ENCODE measurements at places on chromosomes 5 and 9.
A peak's percentile ranks its signal among the peaks of the same experiment; 100 is the strongest.

GRCh38 chr5:158641016-158641415 is 458.7 kb downstream of the EBF1 start:
- DNase-seq: no peak
- no peak overlapping the region for H3K4me3 ChIP-seq
- H3K27ac ChIP-seq: no peak overlapping the region
- peaks cover 2% of the 10 kb centered on the region for H3K27me3 ChIP-seq

- H3K27ac ChIP-seq: no peak overlapping the region
- no peaks in the 10 kb centered on the region for H3K36me3 ChIP-seq
- peaks cover 15% of the 10 kb centered on the region for H3K27me3 ChIP-seq
- no peaks in the 10 kb centered on the region for H3K4me1 ChIP-seq
- DNase-seq: no peak
These were observed 128.7 kb downstream of the C5orf15 start for GRCh38 chr5:133839721-133840120.

DNA sequence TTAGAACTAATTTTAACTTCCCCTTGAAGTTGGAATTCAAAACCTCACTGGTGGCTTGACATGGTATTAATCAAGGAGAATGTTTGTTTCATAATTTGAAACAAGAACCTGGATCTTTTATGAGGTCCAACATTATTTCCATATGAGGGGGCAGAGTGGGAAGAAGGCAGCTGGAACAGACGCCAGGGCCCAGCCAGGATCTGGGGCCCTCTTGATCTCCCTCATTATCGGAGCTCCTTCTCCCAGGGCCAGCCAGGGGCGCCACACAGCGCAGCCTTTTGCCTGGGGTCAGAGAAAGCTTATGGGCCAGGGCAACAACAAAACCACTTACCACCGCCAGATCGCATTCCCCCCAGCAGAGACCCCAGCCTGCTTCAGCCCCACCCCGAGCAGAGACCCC is 27.1 kb upstream of the NKD2 start:
- no peak for DNase-seq
- no peak overlapping the region for H3K4me3 ChIP-seq
- H3K27me3 ChIP-seq: peaks cover 4% of the 10 kb centered on the region
- H3K4me1 ChIP-seq: peaks cover 30% of the 10 kb centered on the region
- peaks cover 6% of the 10 kb centered on the region for H3K36me3 ChIP-seq
- no peak overlapping the region for H3K27ac ChIP-seq

GRCh38 chr9:33166231-33167083 is 679 bp downstream of the B4GALT1 start:
- peak overlapping the region; percentile 92 for H3K27ac ChIP-seq
- peaks cover 22% of the 10 kb centered on the region for H3K36me3 ChIP-seq
- no peaks in the 10 kb centered on the region for H3K27me3 ChIP-seq
- H3K4me3 ChIP-seq: peak overlapping the region; percentile 95
- DNase-seq: no peak
- H3K4me1 ChIP-seq: peaks cover 75% of the 10 kb centered on the region

- H3K27ac ChIP-seq: no peak overlapping the region
- H3K36me3 ChIP-seq: no peaks in the 10 kb centered on the region
- H3K27me3 ChIP-seq: peaks cover 26% of the 10 kb centered on the region
- no peak for DNase-seq
- H3K4me1 ChIP-seq: peaks cover 8% of the 10 kb centered on the region
These were observed 160.1 kb upstream of the DAB2 start for GRCh38 chr5:39584927-39585326.

DNA sequence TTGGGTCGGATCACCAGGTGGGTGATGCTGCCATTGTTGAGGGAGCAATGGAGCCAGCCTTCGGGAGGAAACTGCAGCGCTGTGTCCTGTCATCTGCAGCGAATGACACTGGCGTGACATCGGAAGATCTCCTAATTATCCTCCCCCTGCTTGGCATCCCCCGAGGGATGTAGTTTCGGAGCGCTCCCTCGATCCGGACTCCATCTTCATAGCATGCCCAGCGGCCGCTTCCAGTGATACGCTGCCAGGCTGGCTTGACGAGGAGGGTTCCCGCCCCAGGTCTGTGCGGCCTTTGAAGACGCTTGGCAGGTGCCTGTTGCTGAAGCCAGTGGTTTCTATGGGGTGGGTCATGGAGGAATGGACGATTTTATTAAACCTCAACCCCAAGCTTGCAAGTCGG is 194.9 kb downstream of the MAN2A1 start:
- DNase-seq: no peak
- H3K27ac ChIP-seq: no peak overlapping the region
- H3K36me3 ChIP-seq: no peaks in the 10 kb centered on the region
- H3K4me3 ChIP-seq: no peak overlapping the region
- no peaks in the 10 kb centered on the region for H3K27me3 ChIP-seq

GRCh38 chr5:159682623-159683022 is 233.7 kb upstream of the ADRA1B start:
- H3K4me1 ChIP-seq: peaks cover 6% of the 10 kb centered on the region
- no peaks in the 10 kb centered on the region for H3K36me3 ChIP-seq
- H3K27ac ChIP-seq: no peak overlapping the region
- DNase-seq: no peak

DNA sequence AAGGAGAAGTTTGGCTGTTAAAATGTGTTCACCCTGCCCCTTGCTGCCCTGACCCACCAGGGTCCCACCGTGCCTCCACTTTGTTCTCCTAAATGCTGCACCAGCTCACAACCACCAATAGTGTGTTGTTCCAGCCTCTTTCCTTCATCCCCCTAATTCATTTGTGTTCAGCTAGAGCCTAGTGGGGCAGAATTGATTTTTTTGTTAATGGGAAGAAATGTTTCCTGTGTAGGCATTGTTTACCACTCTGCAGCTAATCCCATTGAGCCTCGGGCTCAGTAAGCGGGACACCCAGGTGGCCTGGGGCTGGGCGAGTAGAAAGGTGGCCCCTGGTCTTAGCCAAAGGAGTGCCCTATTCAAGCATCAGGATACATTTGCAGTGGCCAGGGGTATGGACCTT is 127.6 kb downstream of the MVB12B start:
- no peak overlapping the region for H3K4me3 ChIP-seq
- no peaks in the 10 kb centered on the region for H3K4me1 ChIP-seq
- peaks cover 15% of the 10 kb centered on the region for H3K27me3 ChIP-seq
- no peak overlapping the region for H3K27ac ChIP-seq
- DNase-seq: no peak

DNA sequence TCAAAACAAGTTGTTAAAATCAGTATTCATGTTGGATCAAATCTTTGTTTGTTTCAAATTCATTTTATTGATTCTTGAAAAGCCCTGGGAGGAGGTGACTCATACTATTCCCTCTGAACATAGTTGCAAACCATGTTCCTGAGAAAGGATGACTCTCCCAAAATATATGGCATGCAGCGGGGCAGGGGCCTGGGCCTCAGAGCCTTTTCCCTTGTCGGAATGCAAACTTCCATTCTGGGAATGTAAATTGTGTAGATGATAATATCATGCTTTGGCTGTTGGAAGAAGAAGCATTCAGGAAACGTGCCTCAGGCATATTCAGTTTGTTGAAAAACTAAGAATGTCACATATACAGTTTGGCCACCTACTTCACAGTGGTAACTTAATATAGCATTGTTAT is 242.0 kb downstream of the AUH start:
- no peak for DNase-seq
- peaks cover 30% of the 10 kb centered on the region for H3K36me3 ChIP-seq
- peaks cover 8% of the 10 kb centered on the region for H3K27me3 ChIP-seq

- H3K4me1 ChIP-seq: no peaks in the 10 kb centered on the region
- no peaks in the 10 kb centered on the region for H3K36me3 ChIP-seq
- DNase-seq: no peak
- no peaks in the 10 kb centered on the region for H3K27me3 ChIP-seq
These were observed 52.1 kb upstream of the RGMB start for GRCh38 chr5:98721231-98721928.

GRCh38 chr9:105142406-105143135 is 101.9 kb upstream of the SLC44A1 start:
- no peak overlapping the region for H3K4me3 ChIP-seq
- peaks cover 5% of the 10 kb centered on the region for H3K4me1 ChIP-seq
- no peak for DNase-seq
- no peaks in the 10 kb centered on the region for H3K36me3 ChIP-seq
- no peak overlapping the region for H3K27ac ChIP-seq

GRCh38 chr9:32422237-32422806 is 37.9 kb downstream of the ACO1 start:
- H3K36me3 ChIP-seq: peaks cover 31% of the 10 kb centered on the region
- H3K4me3 ChIP-seq: no peak overlapping the region
- peaks cover 4% of the 10 kb centered on the region for H3K4me1 ChIP-seq
- DNase-seq: no peak
- no peak overlapping the region for H3K27ac ChIP-seq

GRCh38 chr5:21831145-21831787 is 1021.9 kb downstream of the CDH12 start:
- no peak for DNase-seq
- H3K27me3 ChIP-seq: no peaks in the 10 kb centered on the region
- H3K27ac ChIP-seq: no peak overlapping the region

DNA sequence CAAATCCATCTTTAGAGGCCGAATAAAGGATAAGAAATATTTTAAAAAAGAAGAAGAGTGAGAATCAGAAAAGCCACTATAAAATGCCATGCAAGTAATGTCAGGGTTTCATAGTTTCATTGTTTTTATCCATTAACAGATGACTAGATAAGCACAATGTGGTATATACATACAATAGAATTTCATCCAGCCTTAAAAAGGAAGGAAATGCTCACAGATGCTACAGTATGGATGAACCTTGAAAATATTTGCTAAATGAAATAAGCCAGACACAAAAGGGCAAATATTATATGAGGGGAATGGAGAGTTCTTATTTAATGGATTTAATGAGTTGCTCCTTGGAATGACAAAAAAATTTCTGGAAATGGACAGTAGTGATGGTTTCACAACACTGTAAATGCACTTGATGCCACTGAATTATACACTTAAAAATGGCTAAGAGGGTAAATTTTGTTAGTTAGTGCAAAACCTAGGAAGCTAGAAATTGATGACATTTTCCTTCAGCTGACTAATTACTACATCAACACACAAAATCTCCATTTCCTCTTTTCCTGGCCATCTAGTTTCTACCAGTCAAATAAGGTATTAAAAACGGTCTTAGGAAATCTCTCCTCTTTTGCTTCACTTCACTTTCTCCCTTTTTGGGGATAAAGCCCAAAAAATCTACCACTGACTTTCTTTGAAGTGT is 86.6 kb downstream of the GNA14 start:
- no peaks in the 10 kb centered on the region for H3K4me1 ChIP-seq
- no peaks in the 10 kb centered on the region for H3K36me3 ChIP-seq
- DNase-seq: no peak
- H3K27me3 ChIP-seq: peaks cover 1% of the 10 kb centered on the region
- no peak overlapping the region for H3K4me3 ChIP-seq

- no peak for DNase-seq
- H3K4me3 ChIP-seq: peak overlapping the region; percentile 54
- H3K27me3 ChIP-seq: peaks cover 47% of the 10 kb centered on the region
These were observed 63.7 kb downstream of the CXXC5 start for GRCh38 chr5:139711906-139712224.

DNA sequence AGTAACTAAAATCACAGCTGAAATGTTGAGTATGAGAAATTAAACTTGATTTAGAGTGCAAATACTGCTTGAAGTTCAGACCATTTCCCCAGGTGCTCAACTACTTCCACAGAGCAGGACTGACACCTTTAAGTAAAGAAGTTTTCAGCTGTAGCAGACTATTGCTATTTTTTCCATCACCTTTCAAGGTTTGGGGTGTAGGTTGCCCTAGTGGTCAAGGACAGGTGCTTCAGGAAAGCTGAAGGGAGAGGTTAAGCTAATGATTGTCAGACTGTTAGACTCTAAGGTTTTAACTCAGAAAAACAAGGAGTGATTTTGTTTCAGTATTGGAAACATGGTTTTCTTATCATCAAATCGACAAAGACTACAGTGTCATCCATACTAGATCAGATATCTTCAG is 162.1 kb downstream of the CCDC192 start:
- DNase-seq: no peak
- H3K27ac ChIP-seq: no peak overlapping the region
- H3K27me3 ChIP-seq: peaks cover 7% of the 10 kb centered on the region
- no peaks in the 10 kb centered on the region for H3K36me3 ChIP-seq
- no peak overlapping the region for H3K4me3 ChIP-seq

DNA sequence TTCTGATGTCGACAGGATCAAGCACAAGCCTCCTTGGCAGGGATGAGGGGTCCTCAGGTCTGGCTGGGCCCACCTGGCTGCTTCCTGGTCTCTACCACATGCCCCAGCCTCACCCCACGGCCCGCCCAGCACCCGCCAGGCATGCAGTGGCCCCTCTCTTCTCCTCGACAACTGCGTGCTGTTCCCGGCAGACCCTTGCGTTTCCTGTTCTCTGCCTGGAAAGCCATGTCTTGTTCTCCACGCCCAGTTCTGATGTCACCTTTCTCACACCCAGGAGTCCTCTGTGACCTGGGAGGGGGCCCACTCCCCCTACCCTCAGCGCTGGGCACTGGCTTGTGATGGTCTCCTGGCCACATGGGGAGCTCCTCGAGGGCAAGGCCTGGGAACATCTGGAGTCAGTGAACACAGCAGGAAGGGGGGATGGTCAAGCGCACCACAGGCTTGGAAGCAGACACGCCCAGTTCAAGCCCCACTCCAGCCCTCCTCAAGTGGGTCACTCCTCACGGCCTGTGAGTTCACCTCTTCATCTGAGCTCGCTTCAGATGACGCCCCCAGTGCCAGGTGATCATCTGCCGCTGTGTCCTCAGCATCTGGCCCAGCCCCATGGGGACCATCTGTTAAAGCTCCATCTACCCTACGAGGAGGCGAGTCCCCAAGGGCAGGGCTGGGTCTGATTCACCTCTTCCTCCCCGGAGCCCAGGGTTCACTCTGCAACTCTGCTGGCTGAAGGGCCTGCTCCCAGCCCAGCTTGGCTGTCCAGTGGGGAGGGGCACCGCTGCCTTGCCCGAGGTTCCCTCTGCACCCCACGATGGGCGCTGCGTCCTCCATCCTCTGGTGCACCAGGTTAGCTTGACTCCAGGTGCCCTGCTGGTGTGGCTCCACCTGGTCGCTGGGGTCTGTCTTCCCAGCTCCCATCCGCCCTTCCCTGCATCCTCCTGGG is 133.2 kb upstream of the PHYKPL start:
- no peak overlapping the region for H3K27ac ChIP-seq
- DNase-seq: no peak
- no peaks in the 10 kb centered on the region for H3K36me3 ChIP-seq
- no peaks in the 10 kb centered on the region for H3K27me3 ChIP-seq
- H3K4me1 ChIP-seq: no peaks in the 10 kb centered on the region
- no peak overlapping the region for H3K4me3 ChIP-seq

DNA sequence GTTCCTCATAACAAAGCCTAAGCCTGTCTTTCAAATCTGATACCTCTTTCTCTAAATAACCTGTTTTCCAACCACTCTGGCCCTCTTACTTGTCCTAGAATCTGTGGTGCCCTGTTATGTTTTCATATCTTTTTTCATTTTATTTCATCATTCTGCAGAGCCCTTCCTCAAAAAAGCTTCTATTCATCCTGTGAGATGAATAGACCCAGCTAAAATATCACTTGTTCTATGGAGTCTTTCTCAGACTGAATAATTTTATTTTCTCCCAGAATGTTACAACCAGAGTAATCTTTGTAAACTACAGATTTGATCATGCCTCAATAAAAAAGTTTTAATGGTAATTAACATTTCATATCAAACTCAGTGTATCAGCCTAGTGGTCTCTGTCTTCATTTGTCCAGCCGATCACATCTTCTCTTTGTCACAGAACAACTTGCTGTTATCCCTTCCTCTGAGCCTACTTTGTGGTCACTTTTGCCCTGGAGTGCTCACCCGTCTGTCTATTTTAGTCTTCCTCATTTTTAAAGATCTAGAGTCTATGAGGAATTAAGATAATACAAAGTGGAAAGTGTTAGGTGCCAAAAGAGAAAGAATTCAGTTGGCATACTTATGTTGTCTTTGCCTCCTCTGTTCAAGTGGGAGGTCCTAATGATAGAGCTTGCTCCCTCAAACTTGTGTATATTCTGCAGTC is 77.8 kb downstream of the ZCCHC7 start:
- peaks cover 49% of the 10 kb centered on the region for H3K4me1 ChIP-seq
- no peaks in the 10 kb centered on the region for H3K27me3 ChIP-seq
- no peak overlapping the region for H3K4me3 ChIP-seq
